Caco-2 (cell line): ENCODE measurements at places on chromosomes 11 and 22.

DNA sequence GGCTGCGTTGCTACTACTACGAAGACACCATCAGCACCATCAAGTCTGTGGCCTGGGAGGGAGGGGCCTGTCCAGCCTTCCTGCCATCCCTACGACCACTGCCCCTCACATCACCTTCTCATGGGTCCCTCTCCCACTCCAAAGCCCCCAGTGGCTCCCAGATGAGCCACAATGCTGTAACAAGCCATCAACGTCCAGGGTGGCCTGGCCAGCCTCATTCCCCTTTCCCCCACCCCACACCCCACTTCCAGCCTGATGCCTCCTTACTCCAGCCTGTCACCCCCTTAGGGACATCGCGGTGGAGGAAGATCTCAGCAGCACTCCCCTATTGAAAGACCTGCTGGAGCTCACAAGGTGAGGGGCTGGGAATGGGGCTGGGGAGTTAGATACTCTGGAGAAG lies 14.9 kb downstream of the NCF4 start:
- DNase-seq: no peak

GRCh38 chr11:94635072-94635471 lies 67.9 kb downstream of the PIWIL4 start:
- DNase-seq: peak; percentile 43

DNA sequence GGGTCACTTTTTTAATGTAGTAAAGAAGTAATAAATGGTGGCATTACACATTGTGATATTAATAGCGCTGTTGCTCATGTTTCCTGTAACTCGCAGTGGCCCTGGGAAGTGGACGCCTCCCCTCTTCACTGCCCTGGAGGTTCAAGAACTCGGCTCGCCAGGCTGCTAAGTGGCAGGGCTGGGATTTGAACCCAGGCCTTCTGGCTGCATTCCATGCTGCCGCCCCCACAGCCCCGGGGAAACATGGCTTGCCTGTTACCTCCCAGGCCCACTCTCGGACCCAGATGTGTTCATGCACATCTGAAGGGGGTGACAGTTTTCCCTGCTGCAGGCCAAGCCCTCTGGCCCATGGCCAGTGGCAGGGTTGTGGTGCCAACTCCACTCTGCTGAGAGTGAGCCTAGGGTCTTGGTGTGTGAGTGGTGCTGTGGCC lies 25.0 kb upstream of the MGAT3 start:
- DNase-seq: no peak

DNA sequence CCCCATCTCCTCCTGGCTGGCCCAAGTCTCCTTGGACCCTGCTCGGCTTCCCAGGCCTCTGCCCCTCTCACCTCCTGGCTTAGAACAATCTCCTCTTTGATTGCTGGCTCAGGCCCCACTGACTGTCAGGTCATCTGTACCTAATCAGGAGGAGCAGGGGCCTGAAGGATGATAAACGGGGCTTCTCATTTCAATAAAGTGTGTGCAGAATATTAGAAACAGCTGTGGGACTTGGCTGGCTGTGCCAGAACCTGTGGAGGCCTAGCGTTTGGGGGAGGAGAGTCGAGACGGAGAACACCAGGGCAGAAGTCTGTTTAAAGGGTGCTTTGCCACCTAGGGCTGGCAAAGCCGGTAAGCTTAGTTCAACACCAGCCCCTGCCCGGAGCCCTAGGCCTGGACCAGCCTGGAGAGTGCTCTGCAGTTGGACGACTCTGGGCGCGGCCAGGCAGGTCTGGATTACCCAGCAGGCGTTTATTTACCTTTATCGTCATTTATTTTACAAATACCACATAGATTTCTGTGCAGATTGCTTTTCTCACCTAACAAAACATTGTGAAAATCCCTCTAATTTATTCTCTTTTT lies 10.1 kb upstream of the VSIG10L2 start:
- DNase-seq: no peak

DNA sequence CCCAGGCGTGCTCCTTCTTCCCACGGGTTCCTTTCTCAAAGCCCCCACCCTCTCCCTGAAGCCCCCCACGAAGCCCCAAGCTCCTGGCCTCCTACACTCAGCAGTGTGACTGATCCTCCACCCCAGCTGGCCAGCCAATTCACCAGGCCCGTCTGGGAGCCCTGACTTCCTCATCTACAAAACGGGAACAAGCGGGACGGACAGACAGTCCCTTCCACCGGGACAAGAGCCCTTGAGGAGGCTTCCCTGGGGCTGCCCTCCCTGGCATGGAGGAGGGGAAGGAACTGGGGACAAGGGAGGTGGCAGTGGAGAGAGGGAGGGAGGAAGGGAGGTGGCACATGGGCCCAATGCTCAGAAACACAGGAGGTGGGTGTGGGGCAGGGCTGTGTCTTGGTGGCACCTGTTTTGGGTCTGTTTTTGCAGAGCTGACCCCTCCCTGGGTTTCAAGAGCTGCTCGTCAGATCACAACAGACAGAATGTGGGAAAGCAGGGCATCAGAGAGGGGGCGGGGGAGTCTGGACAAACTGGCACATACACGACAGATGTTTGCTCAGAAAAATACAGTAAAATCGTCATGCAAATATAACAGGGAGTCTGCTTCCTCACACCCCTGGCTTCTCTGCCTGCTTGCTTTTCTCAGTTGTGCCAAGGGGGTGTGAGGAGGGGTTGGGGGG lies 56.8 kb downstream of the ELFN2 start:
- no peak for DNase-seq

DNA sequence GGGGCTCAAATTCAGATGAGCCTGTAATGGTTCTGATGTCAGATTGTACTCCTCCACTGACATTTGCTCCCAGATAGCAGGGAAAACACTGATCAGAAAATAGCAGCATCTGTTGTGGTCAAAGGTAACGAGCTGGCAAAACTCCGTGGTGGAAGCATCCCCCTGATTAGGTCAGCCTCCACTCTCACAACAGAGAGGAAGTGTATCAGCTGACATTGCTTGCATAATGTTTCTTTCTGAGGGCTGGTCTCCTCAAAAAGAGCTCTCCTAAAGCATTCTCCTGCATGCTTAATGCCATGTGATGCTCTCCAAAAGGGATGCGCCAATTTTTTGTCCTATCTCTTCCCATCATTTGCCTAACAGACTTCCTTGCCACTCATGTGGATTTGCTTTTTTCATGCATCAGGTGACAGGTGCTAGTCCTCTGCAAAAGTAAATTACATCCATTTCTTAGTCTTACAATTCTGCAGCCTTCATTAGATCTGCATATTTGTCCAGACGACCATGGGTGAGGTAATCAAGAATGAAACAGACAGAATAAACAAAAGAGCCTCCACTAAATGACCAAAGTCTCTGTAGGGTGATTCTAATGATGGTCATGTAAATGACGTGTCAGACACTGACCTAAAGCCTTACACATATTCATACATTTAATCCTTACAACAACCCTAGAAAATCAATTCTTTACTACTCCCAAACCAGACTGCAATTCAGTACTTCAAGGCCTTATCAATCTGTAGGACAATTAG lies 6.4 kb upstream of the TENM4 start:
- no peak for DNase-seq

GRCh38 chr22:31269892-31270579 lies 22.3 kb downstream of the PIK3IP1 start:
- DNase-seq: no peak

- no peak for DNase-seq
Measured at GRCh38 chr11:71949034-71949433, 20.2 kb downstream of the RNF121 start.

DNA sequence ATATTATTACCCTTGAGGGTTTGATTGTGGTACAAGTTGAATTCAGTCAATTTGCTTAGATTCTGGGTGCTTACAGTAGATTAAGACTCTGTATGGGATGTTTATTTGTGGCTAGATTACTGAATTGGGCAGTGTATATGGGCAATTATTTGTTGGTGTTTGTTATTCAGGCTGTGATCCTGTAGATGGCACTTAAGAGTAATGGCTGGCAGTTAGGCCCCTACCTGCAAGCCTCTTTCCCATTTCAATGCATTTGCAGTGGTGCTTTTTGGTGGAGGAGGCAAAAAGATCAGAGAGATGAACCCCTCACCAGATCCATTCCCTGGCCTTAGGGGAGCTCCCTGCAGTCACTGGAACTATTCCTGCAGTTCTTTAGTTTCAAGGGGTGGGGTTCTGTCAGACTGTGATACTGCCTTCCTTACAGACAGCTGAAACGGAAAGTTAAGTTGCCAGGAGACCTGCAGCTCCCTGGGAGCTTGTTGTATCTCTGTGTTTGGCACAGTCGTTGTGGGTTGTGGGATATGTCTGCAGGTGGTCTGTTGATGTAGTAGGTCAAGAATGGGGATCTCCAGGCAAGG lies 199.5 kb downstream of the AASDHPPT start:
- DNase-seq: peak; percentile 48

- no peak for DNase-seq
Measured at GRCh38 chr11:70028147-70028855, 49.8 kb upstream of the ANO1 start.

DNA sequence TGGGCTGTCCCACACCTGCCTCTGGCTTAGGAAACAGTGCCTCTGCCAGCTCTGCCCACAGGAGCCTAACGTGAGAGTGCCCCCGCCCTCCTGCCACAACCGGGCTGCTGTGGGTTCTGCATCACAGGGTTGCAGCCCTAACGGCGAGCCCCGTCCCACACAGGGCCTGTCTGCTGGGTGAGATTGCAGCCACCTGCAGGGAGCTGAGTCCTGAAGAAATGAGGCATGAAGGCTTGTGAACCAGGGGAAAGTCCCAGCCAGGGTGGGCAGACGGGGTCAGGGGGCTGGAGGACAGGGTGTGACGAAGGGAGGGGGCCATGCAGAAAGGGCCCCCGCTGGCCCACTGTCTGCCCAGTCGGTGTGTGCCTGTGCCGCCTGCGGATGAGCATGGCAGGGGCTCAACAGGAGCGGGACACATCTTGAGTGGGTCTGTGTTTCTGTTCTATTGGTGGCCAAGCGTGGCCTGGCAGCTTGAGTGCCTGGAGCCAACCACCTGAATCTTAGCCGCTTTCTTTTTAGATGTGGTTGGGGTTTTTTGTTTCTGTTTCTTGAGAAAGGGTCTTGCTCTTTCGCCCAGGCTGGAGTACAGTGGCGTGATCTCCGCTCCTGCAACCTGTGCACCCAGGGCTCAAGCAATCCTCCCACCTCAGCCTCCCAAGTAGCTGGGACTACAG lies 38.9 kb downstream of the CTTN start:
- no peak for DNase-seq

DNA sequence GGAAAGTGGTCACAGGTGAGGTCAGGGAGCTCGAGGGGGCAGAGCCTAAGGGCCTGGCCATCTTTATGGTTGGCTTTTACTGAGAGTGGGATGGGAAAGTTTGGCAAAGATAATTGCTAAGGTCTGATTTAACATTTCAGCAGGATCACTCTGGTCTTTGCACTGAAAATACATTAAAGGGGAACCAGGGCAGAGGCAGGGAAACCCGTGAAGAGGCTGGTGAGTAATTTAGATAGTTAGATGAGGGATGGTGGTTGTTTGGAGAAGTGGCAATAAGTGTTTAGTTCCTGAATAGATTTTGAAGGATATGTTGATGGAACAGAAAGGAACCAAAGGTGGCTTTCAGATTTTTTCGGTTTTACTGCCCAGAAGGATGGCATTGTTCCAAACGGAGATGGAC lies 50.8 kb downstream of the SCN3B start:
- no peak for DNase-seq
